ENCODE measurements at places on chromosomes 6 and 20.

DNA sequence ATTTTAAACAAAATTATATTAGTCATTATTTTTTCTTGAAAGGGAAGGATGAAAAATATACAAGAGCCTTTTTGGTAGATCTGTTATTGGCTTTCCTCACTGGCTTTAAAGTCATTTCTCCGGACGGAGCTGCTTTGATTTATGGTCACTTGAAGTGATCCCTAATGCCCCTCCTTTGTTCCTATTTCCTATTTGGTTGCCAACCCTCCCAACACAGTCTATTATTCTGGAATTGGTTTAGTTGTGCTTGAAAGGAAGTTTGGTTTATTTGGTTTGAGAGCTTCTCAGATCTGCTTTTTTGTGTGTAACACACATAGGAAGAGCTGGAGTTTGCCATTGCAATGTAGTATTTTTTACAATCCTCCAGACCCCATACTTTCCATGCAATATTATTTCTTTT is 347.9 kb downstream of the RFPL4B start:
- no peak for DNase-seq

DNA sequence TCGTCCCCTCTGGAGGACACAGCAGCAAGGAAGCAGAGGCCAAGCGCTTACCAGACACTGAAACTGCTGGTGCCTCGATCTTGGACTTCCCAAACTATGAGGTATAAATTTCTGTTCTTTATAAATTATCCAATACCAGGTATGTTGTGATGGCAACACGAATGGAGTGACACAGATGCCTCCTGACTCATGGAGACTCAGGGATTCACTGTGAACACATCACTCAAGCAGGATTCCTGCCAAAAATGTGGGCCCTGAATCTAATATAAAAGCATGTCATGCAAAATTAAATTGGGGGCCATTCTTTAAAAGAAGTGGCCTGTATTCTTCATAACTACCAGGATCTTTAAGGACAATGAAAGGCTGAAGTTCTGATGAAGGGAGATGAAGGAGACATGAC is 52.5 kb upstream of the SLC22A23 start:
- no peak for DNase-seq

DNA sequence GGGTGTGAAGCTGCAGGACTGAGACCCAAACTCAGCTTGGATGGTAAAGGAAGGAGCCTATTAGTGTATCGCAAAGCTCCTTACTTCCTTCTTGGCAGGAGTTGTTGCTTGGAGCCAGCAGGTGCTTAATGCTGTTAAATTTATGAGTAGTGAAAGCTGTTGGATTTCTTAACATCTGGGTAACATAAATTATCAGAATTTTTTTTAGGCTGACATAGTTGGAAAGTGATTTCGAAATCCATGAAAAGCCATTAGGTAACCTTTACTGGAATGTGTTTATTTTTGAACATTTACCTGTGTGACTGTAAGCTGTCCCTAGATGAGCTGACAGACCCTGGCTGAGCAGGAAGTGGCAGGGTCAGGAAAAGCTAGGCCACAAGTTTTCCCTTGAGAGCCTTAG is 470.4 kb upstream of the SLC35B3 start:
- no peak for DNase-seq

DNA sequence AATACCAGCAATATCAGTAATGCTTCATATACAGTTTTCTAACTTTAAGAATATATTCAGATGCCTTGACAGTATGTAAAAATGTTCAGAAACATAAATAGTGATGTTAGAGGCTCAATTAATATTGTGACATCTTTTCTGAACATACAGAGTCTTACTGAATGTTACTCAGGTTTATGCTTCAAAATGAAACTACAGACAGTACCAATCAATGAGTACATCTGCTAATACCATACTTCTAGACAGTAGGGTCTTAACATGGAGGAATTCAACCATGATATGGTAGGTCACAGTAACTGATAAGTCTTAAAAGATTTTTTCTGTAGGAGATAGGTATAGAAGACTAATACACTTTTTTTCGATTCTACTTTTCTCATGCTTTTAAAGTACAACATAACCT is 8.3 kb downstream of the GCLC start:
- DNase-seq, result no peak

- DNase-seq, result no peak
Observed at GRCh38 chr20:17943343-17943742, 25.3 kb downstream of the SNX5 start.

DNA sequence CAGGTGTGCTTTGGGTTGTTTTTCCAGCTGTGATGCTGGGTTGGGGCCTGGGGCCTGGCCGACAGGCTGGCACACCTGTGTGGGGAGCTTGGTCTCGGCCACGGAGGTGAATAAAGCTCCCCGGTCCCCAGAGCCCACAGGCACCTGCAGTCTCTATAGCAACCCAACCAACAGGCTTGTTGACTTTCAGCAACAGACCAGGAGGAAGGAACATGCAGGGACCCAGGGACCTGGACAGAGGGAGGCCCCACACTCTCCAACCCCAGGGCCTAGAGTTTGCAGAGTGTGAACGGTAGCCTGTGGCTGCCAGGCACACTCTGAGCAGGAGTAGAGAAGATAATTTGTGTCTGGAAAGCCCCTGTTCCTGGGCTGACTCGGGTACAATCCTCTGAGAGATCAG is 14.6 kb upstream of the SYNJ2 start:
- no peak for DNase-seq

- DNase-seq, result peak; percentile 58
Observed at GRCh38 chr20:40435146-40435895, 253.7 kb downstream of the MAFB start.

- peak; percentile 62 for DNase-seq
Observed at GRCh38 chr6:2839982-2840748, 1.5 kb downstream of the SERPINB1 start.

GRCh38 chr20:63847237-63848002 is 13.9 kb upstream of the ABHD16B start:
- DNase-seq, result peak; percentile 41

DNA sequence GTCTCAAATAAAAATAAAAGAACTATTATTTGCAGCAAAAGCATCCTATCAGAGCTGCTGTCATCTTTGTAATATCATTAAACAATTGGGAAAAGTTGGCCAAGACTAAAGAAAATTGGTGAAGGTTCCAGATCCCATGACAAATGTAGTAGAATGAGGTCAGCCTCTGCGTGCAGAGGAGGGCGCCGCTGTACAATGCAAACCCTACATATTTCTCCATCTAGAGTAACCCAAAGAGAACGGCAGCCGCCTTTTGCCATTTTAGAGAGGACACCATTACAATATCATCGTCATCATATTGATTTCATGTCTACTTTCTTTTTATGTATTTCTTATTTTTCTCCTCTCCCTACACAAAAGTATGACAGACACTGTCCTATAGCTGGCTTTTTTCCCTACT is 59.5 kb downstream of the ZMYND8 start:
- peak; percentile 21 for DNase-seq

DNA sequence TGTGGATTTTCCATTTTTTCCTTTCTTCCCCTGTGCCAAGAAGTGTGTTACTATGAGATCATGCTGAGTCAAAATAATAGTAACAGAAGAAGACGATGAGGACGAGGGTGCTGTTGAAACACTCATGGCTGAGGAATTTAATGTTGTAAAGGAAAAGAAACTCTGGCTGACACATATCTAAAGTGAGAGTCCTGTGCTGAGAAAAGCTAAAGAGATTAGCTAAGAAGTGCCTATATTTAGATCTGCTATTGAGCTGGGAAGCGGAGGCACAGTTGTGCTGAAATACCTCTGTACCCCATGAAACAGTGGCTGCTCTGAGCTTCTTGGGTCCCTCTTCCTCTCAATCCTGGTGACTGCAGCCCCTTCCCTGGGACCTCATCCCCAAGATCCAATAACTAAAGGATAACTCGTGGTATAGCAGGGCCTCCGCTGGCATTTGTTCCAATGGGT is 1.1 kb upstream of the SYTL3 start:
- DNase-seq, result no peak

DNA sequence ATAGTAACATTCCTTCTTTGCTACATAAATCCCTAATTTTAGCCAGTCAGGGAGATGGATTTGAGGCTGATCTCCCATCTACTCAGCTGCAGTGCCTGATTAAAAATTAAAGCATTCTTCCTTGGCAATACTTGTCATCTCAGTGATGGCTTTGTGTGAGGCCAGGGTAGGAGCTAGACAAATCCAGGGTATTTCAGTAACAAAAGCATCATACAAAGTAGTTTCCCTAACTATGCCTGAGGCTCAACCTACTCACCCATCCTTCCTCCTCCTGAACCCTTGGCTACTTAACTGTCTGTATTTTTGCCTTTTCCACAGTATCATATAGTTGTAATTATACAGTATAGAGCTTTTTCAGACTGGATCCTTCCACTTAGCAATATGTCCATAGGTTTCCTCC is 37.7 kb downstream of the HLA-DRB5 start:
- no peak for DNase-seq

- peak; percentile 46 for DNase-seq
Observed at GRCh38 chr6:7151381-7151780, 43.6 kb downstream of the RREB1 start.

DNA sequence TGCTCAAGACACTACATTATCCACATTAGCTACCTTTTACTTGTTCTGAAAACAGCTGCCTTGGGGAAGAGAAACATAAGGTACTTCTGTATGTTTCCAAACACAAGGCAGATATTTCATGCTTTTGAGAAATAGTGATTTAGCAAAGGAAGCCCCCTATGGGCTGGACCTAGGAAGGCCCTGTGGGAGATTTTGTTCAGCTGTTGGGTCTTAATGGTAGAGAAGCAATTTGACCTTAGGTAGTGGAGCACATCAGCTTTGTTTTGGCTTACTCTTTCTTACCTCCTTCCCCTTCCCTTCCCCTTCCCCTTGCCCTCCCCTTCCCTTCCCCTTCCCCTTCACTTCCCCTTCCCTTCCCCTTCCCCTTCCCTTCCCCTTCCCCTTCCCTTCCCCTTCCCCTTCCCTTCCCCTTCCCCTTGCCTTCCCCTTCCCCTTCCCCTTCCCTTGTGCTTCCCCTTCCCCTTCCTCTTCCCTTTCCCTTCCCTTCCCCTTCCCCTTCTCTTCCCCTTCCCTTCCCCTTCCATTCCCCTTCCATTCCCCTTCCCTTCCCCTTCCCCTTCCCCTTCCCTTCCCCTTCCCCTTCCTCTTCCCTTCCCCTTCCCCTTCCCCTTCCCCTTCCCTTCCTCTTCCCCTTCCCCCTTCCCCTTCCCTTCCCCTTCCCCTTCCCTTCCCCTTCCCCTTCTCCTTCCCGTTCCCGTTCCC is 84.6 kb downstream of the ANKS1A start:
- no peak for DNase-seq

DNA sequence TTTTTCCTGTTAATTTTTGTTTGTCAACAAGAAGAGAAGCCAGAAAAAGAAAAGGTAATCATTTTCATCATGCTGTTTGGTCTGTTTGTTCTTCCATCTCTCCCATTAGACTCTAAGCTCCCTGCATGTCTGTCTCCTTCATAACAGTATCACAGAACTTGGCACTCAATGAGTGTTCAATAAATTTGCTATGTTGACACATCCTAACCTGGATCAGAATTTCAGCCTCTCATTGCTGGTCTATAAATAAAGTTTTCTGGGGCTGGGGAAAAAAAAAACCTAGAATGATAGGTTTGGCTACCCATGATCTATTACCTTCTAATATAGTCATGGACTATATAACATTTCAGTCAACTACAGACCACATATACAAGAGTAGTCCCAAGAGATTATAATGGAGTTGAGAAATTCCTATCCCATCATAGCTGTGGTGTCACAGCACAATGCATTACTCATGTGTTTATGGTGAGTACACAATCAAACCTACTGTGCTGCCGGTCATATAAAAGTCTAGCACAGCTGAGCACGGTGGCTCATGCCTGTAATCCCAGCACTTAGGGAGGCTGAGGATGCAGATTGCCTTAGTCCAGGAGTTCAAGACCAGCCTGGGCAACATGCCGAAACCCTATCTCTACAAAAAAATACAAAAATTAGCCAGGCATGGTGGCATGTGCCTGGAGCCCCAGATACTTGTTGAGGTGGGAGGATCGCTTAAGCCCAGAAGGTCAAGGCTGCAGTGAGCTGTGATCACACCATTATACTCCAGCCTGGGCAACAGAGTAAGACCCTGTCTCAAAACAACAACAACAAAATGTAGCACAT is 5.9 kb downstream of the NUDT3 start:
- no peak for DNase-seq

DNA sequence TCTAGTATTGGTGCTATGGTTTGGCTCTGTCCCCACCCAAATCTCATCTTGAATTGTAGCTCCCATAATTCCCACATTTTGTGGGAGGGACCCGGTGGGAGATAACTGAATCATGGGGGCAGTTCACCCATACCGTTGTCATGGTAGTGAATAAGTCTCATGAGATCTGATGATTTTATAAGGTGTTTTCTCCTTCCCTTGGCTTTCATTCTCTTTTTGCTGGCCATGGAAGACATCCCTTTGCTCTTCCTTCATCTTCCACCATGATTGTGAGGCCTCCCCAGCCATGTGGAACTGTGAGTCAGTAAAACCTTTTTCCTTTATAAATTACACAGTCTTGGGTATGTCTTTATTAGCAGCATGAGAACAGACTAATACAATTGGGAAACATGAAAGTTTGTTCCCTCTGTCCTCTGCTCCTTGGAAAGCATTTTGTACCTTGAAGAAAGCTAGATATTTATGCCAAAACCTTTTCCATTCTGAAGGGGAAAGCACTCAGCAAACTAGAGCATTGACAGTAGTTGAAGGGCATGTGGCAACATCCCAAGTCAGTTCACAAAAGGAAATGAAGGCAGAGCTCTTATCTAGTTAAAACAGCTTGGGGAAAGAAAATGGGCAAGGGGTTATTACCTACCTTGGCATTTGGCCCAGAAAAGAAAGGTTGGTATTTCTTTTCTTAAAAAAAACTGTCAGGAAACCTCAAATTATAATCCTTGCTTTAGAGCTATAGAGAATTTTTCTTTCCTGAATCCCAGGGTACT is 10.7 kb upstream of the TNFAIP3 start:
- no peak for DNase-seq

DNA sequence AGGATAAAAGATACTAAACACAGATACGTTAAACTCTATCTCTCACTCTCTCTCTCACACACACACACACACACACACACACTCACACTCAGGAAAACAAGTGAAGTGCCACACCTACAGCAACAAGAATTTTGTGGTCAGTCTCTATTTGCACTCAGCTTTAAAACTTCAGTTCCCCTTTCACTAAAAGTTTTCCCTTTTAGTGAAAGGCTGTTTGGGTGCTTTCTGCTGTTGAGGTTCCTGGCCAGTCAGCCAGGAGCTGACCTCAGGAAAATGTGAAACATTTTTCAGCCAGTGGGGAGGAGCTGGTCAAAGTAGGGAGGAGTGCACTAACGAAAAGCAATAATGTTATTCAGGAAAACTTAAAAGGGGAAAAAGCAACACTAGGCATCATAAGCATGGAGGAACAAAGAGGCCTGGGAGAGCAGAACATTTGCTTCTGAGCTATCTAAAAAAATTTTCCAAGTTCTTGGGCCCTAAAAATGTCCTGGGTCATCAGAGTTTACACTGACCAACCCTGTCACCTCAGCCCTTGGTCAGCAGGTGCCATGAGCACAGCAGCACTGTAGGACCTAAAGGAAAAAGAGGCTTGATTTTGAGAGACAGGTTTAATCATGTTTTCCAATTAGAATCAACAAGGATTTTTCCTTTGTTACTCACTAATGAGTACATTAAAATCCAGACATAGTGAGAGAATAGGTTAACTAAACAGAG is 30.7 kb upstream of the NT5E start:
- DNase-seq, result no peak

All from suppressor macrophage (primary cell).